Stimulated activated CD4-positive, alpha-beta T cell treated with anti-CD3 and anti-CD28 coated beads, TNF-alpha, amount 100 ng/mL, for 1 hour (primary cell): ENCODE measurements at places on chromosomes 16 and 17.

GRCh38 chr16:86107215-86107825, 208.4 kb downstream of the IRF8 start:
- DNase-seq: no peak

DNA sequence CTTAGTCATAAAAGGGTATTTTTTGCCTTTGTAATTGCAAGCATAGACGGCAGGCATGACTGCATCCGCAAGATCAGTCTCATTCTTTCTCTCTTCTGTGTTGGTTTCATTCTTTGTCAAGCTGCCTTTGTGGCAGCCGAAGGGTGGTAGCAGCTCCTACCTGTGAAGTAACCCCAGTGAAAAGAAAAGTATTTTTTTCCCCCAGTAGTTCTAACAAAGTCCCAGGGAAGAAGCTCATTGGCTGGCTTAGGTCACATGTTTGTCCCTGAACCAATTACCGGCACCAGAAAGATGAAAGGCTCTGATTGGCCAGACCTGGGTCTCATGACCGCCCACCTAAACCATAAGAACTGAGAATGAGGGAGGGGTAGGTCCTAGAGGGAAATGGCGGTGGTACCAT, 110.7 kb downstream of the RAP1GAP2 start:
- no peak for DNase-seq

DNA sequence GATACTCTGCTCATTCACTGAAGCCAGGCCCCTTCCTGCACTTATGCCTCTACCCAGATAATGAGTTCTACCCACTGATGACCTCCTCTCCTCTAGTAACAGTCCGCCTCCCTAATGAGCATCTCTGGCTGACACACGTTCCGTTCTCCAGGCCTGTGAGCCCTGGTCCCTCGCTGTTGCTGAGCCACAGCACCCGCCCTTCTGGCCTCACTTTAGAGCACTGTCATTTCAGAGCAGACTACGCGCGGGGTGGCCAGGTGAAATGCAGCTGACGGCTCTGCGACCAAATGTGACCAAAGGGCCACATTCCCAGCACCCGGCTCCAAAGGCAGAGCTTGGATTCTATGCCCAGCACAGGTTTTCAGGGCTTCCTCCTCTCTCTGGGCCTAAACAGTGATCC, 13.8 kb downstream of the PSMD3 start:
- no peak for DNase-seq

GRCh38 chr17:36942019-36942599, 4.8 kb downstream of the LHX1 start:
- DNase-seq: no peak

GRCh38 chr16:86452451-86452850, 57.9 kb upstream of the FOXF1 start:
- DNase-seq: no peak

GRCh38 chr17:35752945-35753764, at the start of gene GAS2L2:
Gene GAS2L2, minus strand, starts transcription at chr17:35753239. Its CDS starts 389 bp downstream, at chr17:35752850.
- no peak for DNase-seq

DNA sequence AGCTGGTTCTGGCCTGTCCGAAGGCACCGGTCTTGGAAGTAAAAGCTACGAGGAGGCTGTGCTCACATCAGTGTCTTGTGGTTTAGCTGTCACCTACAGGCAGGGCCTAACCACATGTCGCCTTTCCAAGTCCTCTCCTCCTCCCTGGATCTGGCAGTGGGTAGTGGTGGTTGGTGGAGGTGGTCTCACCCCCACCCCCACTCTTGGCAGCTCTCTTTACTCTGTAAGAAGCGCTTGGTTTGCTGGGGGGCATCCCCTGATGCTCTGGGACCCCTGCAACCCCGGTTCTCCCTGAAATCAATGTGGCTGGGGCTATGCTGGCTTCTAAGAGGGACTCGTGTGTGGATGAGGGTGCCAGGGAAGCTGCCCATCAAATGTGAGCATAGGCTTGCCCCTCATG, 68.3 kb downstream of the WIPI1 start:
- no peak for DNase-seq

DNA sequence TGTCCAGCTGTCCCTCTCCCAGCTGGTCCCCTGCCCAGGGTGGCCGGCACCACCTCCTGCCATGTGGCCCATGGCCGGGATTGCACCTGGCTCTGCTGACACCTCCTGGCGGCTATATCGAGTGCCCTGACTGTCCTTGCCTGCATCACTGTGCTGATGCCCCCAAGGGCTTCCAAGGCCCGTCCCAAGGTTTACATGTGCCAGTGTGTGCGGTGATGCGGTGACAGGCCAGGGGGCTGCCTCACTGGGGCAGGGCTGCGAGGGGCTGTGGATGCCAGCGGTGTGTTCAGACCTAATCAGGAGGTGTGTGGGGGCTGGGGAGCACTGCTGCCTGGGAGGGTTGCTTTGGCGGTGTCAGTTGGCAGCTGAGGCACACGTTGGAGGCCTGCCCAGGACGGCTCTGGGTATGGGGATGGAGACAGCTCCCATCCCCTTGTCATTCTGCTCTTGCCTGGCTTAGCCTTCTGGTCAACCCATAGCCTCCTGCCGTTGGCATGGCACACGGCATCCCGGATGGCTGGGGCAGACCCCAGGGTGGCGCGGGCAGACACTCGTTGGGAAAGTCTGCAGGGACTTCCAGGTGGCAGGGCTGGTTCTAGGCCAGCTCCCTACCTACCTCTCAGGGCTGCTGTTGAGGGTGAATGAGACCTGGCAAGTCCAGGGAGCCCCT, 5.5 kb downstream of the MAP2K3 start:
- no peak for DNase-seq

DNA sequence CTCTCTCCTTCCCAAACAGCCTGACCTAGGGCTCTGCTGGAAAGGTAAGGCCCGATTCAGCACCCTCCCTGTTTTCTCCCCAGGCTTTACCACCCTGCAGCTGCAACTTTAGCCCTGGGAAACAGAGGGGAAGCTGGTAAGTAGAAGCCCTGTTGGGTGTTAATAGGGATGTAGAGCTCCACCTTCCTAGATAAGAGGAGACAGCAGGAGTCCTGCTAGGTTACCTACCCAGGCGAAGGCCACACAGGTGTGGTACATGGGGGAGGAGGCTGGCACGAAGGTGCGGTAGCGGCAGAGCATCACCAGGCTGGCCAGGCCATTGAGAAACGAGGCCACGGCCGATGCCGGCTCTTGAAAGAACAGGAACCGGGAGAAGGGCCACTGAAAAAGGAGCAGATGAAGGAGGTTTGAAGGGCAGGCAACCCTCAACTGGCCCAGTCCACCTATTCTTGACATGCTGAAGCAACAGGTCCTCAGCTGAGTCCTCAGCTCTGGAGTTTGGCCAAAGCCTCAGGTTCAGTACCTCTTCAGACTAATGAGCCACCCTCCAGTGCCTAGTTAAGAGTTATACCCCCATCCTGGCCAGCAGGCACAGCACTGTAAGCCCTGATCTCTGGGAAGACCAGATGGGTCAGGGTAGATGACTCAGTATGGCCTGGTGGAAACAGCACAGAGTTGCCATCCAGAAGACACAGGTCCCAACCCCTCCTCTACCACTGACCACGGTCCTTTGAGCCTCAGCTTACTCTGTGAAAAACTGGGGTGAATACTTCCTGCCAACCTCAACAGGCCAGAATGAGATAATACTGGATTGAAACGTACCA, 3.3 kb downstream of the PGAP3 start:
- DNase-seq: no peak

DNA sequence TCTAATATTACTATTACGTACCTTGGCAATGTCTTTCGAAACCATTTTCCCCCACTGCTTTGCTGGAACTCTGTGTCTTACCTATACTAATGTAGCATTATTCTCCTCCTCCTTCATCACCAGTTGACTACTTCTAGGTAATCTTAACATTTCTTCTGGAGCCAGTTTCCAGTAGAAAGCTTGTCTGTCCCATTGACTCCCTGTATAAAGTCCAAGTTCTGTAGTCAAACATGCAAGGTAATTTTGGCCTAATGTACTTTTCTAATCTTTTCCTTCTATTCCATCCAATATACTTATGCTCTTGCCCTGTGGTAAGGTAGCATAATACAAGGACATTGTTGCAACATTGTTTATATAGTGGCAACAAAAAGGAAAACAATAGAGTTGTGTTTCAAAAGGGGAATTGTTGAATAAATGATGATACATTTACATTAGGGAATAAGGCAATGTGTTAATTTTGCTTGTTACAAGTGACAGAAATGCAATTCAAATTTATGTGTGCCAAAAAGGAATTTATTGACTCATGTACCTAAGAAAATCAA, 27.9 kb downstream of the OMG start:
- DNase-seq: no peak

DNA sequence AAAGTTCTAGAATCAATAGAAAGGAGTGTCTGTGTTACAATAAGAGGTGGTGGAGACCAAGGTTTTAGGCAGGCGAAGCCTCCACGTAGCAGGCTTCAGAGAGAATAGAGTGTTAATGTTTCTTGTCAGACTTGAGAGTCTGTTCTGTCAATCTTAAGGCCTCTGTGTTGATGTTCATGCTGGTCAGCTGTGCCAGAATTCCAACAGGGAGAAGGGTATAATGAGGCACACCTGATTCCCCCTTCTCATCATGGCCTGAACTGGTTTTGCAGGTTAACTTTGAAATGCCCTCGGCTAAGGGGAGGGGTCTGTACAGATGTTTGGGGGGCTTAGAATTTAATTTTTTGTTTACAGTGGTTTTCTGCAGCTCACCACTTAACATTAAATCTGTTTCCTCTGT, 46.0 kb downstream of the RNF112 start:
- no peak for DNase-seq

DNA sequence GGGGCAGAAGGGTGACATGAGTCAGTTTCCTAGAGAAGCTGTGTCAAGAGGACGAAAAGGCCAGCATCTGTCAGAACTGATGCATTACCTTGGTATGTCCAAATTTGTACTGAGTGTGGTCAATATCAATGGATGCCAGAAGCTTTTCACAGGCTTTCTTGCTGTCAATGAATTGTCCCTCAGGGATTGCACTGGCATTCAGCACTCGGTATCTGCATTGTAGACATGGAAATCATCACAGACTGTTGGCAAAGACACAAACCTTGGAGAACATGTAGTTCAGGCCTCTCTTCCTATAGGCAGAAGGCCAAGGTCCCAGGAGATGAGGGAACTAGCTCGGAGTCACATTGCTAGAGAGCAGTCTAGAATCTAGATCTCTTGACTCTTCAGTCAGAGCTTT, 16.6 kb downstream of the MYH3 start:
- DNase-seq: no peak

DNA sequence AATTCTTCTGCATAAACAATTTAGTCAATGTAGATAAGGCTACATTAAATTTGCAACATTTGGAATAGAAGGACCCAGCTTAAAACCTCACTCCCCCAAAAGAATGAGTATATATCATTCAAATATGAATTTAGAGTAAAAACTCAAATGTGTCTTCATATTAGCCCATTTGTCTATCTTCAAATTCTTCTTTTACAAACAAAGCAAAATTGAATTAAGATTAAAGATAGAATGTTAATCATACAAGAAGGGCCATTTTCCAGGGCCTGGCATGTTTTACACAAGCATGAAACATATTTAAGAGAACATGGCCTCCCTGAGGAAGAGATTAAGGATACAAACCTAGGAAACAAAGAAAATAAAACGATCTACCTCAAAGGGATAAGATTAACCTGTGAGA, 8.4 kb downstream of the TOX3 start:
- no peak for DNase-seq

DNA sequence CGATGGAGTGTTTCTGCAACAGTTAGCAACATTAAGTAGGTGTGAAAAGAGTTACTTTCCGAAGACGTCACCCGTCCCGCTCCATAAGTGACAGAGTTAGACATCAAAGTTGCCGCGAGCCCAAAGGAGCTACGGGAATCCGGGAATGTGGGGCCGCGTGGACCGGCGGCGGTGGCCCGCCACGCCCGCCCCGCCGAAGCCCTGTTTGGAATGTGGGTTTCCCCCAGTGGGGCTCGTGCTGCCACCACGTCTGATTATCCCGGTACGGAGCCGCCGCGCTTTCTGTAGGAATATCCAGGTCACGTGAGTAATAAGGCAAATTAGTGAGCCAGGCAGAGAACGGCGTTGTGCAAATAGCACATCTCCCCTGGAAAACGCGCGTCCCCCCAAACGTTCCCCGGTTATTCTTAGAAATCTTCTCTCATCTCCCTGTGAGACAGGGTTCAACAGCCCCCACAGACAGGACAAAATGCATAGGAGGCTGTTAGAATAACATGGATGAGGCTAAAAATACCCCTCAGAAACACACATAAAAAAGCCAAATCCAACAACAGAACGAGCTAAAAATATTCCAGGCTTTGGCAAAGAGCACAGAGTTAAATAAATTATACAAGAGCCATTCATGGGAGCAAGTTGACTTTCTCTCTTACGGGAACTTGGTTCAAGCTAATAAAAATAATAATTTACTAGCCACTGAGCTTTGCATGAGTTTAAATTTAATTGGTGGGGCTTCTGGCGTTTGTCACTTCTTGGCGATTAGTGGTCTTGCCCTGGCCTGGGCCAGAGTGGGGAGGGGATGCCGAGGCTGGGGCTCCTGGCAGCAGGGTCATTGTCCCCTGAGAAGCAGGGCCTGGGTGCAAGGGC, 8.6 kb downstream of the BAHCC1 start:
- DNase-seq: no peak

DNA sequence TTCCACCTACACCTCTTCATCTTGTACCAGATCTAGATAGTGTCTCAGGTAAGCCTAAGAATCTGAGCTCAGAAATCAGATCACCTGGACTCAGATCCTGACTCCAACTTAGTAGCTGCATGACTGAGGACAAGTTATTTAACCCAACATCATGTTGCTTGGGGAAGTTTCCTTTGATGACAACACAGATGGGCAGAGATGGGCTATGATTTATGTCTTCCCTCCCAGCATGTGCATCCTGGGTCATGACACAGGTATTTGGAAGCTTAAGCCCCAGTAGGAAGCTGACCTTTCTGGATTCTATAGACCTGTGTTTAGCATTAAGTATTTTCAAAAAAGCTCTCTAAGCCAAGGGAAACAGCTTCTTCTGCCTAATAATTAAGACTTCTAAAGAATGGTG, 12.4 kb upstream of the HEATR6 start:
- DNase-seq: no peak

DNA sequence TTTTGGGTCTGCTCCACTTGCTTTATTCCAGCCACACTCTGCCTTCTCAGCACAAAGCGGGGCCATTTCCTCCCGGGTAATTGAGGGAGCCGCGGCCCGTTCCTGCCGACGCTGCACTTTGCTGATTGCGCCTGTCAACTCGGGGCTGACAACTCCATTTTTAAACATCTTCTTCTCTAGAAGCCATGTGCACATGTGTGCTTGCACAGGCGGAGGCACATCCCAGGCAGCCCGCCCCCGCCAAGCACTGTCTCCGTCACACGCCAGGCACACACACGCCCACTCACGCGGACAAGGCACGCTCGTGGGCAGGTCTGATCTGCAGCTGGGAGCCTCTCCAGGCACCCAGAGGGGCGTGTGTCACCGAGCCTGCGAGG, 63.2 kb downstream of the ENGASE start:
- DNase-seq: no peak

DNA sequence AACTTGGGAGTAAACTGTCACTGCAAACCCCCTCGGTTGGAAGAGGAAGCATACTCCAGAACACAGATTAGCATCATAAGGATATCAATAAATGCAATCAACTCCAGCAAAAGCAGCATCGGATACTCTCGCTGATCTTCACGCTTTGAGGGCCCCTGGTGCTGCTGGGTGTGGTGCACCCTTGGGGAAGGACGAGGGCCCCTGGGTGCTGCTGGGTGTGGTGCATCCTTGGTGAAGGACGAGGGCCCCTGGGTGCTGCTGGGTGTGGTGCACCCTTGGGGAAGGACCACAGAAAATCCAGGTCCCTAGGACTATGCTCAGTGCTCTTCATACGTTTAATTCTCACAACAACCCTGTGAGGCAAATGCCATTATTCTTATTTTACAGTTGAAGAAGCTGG, 54.2 kb downstream of the VPS53 start:
- DNase-seq: no peak
